ENCODE measurements at places on chromosomes 11 and 22.

- no peak overlapping the region for H3K4me3 ChIP-seq
- peaks cover 4% of the 10 kb centered on the region for H3K4me1 ChIP-seq
- H3K36me3 ChIP-seq = no peaks in the 10 kb centered on the region
- H3K27me3 ChIP-seq = no peaks in the 10 kb centered on the region
- H3K27ac ChIP-seq = no peak overlapping the region
- DNase-seq = no peak
These were observed 88.1 kb downstream of the TP53I11 start for GRCh38 chr11:44862558-44863101.

GRCh38 chr22:49967706-49968208, 7.2 kb downstream of the PIM3 start:
- peak overlapping the region; percentile 98 for H3K27ac ChIP-seq
- no peak overlapping the region for H3K4me3 ChIP-seq
- H3K36me3 ChIP-seq = peaks cover 15% of the 10 kb centered on the region

- no peaks in the 10 kb centered on the region for H3K4me1 ChIP-seq
- no peak overlapping the region for H3K27ac ChIP-seq
- H3K4me3 ChIP-seq = no peak overlapping the region
- no peaks in the 10 kb centered on the region for H3K27me3 ChIP-seq
- DNase-seq = no peak
These were observed 3900.0 kb upstream of the OR11H1 start for GRCh38 chr22:11627798-11628650.

DNA sequence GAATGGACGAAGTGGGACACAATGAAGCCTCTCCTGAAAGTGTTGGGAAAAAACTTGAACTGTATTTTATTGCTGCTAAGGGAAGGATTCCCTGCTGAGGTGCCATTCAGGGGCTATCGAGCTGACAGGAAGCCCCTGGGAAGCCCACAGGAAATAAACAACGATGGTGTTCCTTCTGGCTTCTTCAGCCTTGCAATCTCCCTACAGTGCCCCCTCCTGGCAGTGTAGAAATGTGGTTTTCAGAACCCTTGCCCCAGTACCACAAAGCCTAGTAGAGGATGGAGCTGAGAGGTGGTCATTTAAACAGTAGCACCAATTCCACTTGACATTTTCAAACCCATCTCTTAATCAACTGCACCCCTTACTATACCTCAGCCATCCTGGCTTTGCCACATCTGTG, 676.7 kb upstream of the ARHGAP42 start:
- H3K27ac ChIP-seq = no peak overlapping the region
- DNase-seq = no peak
- no peaks in the 10 kb centered on the region for H3K36me3 ChIP-seq
- H3K4me3 ChIP-seq = no peak overlapping the region
- no peaks in the 10 kb centered on the region for H3K27me3 ChIP-seq

- H3K36me3 ChIP-seq = no peaks in the 10 kb centered on the region
- no peaks in the 10 kb centered on the region for H3K4me1 ChIP-seq
- H3K4me3 ChIP-seq = no peak overlapping the region
- no peak overlapping the region for H3K27ac ChIP-seq
- DNase-seq = peak; percentile 7
- no peaks in the 10 kb centered on the region for H3K27me3 ChIP-seq
These were observed 5.8 kb downstream of the TRIM29 start for GRCh38 chr11:120131941-120132644.
